MCF 10A (cell line): ENCODE measurements at places on chromosomes 2 and 18. TPM values are rescaled to one million over a fixed set of nuclear protein-coding genes. Genes with fewer than 3 reads are reported as not detected.

The SLC66A2 gene
- 21.7 and 24.5 TPM in 2 replicates for total RNA-seq

DNA sequence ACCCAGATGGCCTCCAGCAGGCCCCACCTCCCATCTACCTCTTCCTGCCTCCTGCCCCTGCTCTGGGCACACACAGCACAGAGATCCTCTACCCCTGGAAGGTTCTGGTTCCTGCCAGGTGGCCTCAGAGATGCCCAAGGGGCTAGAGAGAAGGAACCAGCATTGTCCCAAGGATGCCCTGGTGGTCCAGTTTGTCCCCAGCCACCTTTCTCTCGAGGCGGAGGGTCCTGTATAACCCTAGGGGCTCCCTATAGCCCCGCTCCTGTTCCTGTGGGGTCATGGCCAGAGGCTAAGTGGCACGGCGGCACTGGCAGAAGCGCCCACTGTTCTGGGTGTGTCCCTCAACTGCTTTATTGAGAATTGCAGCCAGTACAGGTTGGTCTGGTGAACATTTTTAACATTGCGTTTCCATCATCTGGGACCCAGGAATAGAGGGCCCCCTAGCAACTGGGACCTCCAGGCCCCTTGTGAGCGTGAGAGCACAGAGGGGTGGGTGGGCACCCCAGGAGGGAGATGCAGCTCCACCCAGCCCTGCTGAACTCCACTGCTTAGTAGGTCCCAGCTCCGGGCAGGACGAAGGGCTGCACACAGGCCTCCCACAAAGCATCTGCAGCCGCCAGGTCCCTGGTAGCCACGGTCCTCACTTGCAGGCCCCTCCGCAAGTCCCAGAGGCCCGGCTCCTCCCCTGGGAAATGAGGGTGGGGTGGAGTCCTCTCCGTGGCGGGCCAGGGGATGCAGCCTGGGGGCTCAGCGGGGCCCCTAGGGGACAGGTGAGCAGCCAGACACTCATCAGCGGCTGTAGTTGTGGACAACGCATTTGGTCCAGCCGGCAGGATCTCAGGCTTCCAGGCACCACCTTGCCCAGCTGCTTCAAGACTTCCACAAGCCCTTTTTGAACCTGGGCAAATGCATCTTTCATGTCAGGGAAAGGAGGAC lies 33.1 kb downstream of the GPC1 start:
- no peak for DNase-seq

GRCh38 chr2:127577973-127578372 lies 42.5 kb downstream of the MYO7B start:
- no peak for DNase-seq

DNA sequence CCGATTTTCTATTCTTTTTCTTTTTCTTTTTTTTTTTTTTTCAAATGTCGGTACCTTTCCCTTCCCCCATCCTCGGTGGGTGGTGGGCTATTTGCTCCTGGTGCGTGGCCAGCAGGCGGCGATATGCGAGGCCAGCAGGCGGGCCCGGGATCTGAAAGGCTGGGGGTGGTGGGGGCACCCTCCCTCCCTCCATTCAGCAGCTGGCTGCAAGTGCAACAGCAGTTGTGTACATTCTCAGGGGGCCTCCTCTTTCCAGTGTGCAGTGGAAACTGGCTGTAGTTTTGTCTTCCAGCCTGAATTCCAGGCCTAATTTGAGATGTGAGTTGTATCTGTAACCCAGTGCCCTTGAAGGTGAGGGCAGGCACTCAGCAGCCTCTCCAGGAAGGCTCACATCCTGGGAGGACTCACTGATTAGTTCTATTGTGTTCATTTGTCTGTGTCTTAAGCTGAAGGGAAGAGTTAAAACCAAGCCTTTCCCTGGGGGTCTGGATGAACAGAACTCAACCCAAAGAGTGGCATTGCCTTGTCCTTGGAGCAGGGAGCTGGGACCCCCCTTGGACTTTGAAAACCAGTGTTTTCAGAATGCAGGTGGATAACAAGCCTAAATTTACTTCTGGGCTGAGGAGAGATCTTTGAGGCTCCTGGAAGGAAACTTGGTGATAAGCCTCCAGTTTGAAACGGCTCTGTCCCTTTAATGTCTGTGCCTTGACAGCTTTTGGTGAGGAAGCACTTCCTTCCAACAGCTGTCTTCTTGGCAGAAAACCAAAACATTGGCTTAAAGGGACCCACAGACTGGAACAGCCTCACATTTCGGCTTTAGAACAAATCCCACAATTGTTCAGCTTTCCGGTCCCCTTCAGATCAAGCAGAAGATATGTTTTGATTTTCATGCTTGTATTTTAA lies 3.3 kb downstream of the MYCN start:
- DNase-seq: no peak

GRCh38 chr2:66387016-66387753 lies 47.7 kb upstream of the MEIS1 start:
- no peak for DNase-seq
